ENCODE measurements at places on chromosomes 4 and X. TPM values are rescaled to one million over a fixed set of nuclear protein-coding genes. Genes with fewer than 3 reads are reported as not detected.

The ARHGAP6 gene
- total RNA-seq: 5.6 TPM

The HMX1 gene
- total RNA-seq: not detected

DNA sequence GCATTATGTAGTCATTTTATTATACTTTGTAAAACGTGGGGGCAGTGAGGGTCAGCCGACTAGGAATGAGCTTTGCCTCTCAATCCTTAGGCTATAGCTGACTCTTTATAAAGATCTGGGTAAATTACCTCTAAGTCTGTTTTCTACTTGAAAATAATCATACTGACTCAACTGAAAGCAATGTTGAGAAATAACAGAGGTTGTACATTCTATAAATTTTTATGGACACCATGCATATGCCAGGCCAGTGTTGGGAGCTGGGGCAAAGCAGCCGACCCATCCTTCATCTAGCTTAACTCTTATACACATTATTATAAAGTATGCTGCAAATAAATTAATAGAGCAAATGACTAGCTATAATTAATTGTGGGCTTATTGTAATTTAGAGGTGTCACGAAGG lies 2.2 kb upstream of the DCUN1D4 start:
- no peak for DNase-seq

- DNase-seq: no peak
These were observed 121.9 kb upstream of the DMD start for GRCh38 chrX:33333271-33333670.

DNA sequence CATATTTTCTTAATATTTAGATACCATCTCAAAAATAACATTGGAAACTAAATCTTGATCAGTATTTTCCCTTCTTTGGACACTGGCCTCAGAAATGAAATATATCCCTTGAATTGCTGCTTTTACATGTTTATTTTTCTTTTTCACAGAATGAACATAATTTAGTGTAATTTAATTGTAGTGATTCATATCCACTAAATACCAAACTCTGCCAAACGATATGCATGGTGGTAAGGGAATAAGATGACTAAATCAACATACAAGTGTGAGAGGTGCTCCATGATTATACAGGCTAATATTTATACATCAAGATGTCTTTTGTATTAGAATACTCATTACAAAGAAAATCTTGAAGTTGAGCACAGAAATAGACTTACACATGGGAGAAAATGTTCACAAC lies 216.8 kb upstream of the PACRGL start:
- no peak for DNase-seq

DNA sequence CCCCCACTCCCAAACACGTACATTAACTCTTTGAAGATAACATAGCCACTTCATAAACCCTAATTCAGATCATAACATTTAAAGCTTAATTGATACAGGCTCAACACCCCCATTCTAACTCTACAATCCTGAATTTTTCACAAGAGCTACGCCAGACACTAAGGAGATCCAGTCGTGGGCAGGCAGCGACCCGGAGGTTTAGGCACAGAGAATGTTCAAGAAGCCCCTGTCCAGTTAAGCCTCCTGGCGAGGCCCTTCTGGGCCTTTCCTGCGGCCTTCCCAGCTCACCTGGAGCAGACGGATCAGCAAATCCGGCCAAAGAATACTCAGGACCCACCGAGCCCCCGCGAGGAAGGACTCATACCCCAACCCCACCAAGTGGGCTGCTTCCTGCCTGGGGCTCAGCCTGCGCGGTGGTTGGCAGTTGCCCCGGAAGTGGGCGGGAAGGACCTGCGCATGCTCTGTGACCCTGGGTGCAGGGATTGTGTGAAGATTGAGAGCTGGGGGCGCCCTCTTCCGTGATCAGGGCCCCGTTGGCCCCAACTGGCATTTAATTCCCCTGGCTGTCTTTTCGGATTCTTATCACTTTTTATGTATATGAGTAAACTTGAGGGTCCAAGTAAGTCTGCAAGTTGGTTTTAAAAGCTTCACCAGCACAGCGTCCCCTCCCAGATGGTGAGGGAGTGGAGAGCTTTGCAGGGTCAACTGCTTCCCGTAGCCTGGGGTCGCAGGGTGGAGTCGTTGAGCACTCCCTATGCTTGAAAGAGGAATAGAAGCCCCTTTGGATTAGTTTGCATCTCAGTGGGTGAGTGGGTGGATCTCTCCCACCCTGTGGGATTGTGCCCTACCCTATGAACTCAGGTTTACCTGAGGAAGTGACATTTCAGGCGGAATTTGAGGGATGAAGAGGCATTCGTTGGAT lies at the start of gene TRIM61:
TSS of gene TRIM61 (minus strand) at position 415 of the 922 bp plus-strand sequence. CDS start 7,655 bp downstream, outside the sequence.
- peak; percentile 81 for DNase-seq

DNA sequence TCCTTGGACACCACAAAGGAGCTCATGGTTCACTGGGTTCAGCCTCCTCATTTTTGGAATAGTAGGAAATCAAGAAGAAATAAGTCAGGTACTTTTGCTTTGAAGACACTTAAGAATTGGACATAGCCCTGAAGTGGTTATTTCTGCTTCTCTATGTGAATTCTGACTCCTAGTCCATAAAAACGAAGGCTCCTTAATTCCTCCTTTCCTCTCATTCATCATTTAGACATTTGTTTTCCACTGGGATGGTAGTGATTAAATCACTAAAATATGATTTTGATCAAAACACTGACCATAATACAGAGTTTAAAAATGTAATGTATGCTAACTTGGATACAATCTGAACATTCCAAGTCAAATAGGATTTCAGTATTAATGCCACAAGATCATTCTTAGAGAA lies 34.7 kb upstream of the CYP2U1 start:
- no peak for DNase-seq

- peak; percentile 57 for DNase-seq
These were observed 104.7 kb downstream of the MGST2 start for GRCh38 chr4:139770361-139770760.

Data from left cardiac atrium (tissue), 4 donors.